ENCODE measurements at places on chromosomes 2 and 18.

DNA sequence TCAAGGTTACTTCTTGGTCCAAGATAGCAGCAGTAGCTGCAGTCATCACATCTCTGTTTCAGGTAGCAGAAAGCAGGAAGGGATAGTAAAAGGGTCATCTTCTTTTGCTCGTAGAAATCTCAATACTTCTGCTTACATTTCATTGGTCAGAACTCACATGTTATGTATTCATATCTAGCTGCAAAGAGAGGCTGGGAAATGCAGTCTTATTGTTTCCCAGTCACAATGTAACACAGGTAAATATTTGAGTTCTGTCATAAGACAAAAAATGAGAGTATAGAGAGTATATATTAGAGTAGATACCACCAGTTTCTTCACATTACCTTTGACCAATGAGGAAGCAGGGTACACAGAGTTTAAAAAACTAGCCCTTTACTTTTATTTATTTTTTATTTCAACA, 132.4 kb upstream of the ITGA6 start:
- DNase-seq, result no peak

- no peak for DNase-seq
These were observed 12.6 kb upstream of the SFXN5 start for GRCh38 chr2:73083886-73084800.

DNA sequence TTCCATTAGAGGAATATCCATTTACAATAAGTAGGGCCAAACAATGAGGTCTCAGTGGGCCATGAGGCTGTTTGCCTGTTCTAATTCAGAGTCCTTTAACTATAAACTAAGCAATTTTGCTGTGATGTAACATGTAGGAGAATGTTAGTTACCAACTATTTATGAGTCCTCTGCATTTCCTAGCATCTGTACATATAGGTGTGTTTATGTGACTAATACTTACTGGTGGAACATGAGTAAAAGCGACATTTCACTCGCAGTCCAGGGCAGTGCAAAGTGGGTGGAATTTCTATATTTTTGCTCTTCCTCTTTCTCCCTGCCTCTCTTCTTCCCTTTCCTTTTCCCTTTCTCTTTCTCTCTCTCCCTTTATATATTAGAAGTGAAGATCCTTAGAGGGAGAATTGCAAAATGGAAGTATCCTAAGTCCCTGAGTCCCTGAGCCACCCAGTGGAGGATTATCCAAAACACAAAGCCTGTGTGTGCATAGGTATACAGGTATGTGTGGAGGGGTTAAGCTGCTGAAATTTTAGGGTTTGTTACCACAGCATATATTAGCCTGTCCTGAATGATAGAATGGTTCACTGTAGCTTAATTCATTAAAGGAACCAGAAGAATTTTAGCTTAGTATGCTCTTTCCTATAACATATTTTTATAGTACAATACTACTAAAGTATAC, 487.0 kb upstream of the FANCL start:
- DNase-seq, result no peak

DNA sequence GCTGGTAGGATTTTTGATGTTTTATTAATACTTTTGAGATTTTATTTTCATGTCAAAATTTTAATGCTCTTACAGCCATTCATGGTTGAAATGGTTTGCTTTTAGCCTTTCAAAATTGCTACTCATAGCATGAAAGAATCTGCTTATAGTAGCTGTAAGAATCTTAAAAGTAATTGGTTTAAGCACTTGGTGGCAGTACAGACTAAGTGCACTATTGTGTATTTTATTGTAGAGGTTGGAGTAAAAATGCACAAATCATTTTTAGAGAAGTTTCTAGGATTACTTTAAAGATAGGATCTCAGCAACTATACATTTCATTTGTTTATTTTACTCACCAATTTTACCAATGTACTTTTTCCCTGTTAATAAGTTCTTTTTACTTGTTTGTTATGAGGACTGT, 205.8 kb downstream of the SPAG16 start:
- DNase-seq, result no peak

- no peak for DNase-seq
These were observed 500.2 kb downstream of the FBXO15 start for GRCh38 chr18:73647391-73647790.

GRCh38 chr2:15704086-15704787, 112.6 kb downstream of the DDX1 start:
- no peak for DNase-seq

DNA sequence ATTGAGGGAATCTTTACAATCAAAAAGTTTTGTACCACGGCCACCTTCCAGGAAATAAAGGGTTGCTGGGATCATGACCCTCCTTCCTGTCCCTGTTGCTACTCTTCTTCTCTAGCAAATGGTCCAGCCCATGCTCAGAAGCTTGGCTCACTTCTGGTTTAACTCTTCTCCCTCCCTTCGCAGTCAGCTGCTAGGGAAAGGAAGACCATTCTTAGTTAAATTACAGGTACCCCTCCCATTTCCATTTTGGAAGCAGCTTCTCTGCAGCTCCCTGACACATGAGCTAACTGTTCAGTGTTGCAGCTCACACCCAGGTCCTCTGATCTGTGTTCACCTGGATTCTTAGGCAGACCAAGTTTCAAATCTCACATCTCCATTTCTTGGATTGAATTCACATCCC, 100.3 kb downstream of the DOCK10 start:
- no peak for DNase-seq

DNA sequence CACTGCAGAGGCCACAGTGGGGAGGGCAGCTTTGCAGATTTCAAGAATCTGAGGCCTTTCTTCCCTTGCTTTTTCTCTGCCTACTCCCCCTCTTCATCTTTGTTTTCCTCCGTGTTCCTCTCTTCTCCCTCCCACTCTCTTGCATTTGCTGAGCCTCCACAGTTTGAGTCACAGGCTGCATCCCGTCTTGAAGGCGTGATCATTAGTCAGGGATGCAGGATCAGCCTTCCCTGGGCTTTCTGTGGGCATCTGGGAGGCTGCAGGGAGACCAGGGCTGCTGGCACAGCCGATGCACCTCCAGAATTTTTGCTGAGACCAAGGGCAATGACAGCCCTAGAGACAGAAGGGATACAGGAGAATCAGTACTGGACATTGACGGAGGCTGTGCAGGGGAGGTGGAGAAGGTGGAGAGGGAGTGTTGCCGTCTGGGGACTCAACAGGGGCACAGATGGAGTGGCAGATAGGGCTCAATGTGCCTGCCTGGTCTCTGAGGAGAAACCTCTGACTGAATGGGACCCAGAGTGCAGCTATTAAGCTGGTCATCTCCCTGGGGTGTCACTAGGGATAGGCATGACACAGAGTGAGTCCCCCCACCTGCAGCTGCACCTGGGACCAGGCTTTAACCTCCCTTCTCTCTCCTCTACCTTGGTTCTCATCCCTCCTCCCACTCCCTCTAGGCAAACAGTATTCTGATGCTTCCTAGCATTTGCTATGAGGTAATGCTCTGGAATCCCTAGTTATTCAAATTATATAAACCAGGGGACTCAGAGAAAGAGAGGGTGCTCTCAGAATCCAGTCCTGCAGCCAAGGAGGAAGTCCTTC, 29.0 kb upstream of the DNAJC27 start:
- DNase-seq, result no peak

DNA sequence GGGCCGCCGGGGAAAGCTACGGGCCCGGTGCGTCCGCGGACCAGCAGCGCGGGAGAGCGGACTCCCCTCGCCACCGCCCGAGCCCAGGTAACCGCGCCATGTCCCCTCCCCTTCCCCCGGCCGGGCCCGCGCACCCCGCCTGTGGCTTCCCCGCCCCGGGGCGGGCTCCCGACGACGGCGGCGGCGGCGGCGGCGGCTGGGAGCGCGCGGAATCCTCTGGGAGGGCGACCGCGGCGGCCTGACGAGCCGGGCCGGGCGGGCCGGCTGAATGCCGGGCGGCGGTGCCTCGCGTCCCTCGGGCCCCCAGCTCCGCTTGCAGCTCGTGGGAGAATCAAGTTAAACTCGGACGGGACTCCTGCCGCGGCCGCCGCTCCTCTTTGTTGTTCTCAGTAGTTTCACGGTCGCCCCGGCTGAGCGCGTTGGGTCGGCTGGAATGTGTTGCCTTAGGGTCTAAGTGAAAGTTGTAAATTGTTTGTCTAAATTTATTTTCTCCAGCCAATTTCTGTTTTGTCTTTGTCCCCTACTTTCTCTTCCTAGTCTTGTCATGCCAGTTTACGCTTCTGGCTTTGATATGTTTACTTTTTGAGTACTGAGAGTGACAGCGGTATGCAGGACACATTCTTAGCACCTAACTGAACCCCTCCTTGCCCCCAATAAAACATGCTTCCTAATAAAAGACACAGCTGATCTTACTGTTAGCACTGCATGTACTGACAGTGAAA, 685 bp downstream of the SMAD4 start:
- DNase-seq, result peak; percentile 36

DNA sequence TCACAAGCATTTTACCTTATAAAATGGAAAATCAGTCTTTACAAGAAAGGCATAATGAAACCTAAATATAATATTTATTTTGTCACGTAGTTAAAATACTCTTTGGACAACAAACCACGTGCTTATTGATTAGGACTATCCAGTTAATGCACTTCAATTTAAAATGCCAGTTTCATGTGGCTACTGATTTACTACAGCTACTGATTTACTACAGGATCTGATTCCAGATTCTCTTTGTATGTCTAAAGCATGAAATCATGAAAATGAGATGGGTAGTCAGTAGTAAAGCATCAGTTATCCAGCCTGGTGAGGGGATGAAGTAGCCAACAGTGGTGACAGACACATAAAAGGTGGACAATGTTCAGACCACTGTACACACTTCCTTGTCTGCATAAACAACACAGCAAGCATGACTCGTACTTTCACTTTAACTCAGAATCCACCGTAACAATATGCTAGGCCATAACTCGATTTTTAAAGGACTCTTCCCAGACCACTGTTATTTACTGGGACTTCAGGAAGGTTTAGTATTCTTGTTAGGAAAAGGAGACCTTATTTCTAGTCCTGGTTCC, 24.9 kb downstream of the ACAA2 start:
- no peak for DNase-seq

DNA sequence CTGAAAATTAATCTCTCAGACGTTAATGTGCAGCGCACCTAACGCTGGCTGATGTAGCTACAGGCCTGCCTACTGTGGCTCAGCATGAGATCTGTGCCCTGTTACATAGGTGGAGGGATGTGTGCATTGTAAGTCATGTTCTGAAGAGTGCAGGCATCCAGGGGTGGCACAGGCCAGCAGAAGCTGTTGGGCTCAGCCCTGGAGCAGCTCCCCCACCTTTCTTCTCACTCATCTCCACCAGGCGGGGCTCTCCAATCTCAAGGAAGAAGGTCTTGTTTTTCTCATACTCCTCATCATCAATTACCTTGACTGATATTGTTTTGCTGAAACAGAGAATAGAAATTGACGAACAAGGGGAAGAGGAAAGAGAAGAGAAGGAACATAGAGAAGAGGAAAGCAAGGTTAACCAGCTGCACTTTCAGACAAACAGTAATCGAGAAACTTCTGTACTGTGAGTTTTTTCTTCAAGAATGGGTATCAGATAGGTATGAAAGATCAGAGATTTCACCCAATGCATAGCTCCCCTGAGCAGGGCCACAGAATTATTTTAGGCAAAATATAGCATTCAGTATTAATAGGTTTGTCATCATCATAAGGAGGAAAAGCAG, 273.6 kb downstream of the SLC8A1 start:
- no peak for DNase-seq

DNA sequence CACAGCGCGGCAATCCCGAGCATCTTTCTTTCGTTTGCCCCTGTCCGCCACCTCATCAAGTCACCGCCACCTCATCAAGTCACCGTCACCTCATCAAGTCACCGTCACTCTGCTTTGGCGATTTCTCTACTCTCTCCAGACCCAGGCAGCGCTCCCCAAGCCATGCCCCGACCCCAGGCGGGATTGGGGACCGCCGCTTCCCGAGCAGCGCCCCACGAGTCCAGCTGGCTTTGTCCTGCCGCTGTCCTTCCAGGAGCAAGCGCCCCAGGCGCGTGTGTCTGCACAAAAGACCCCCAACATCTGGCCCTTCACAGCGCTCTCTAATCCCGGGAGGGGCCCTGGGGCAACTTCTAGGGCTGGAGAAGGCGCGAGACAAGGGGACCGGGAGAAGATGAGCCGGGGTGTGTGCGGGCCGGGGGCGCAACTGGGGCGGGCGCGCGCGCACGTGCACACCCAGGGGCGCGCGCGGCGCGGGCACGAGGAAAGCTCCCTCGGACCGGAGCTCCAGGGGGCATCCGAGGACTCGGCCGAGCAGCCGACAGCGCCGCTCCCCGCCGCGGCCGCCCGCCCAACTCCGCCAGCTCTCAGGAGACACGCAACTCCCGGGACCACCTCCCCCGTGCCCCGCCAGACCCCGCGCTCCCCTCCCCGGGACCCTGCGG, 633 bp upstream of the RNF152 start:
- peak; percentile 60 for DNase-seq
